Endothelial cell of coronary artery (primary cell): ENCODE measurements at places on chromosomes 1 and 21. TPM values are rescaled to one million over a fixed set of nuclear protein-coding genes. Genes with fewer than 3 reads are reported as not detected.

Gene CRYAA
- total RNA-seq, result not detected in 2 replicates

Gene PM20D1
- not detected in 2 replicates for total RNA-seq

Gene HPCAL4
- total RNA-seq, result not detected in 2 replicates

Gene MFAP2
- total RNA-seq, result 19.5 and 26.9 TPM in 2 replicates

Gene SLC27A3
- total RNA-seq, result 11.4 and 14.7 TPM in 2 replicates

Gene SPRR2E
- total RNA-seq, result not detected in 2 replicates

Gene DTL
- total RNA-seq, result 4.9 and 8.7 TPM in 2 replicates

Gene ZFP69B
- total RNA-seq, result 2.7 and 3.2 TPM in 2 replicates

Gene A3GALT2
- total RNA-seq, result 0.09 TPM in 2 replicates

Gene WNT9A
- 1.3 and 4.4 TPM in 2 replicates for total RNA-seq

Gene CELF3
- not detected in 2 replicates for total RNA-seq
